AG04450 (cell line): ENCODE measurements at places on chromosomes 5 and 9. TPM values are rescaled to one million over a fixed set of nuclear protein-coding genes. Genes with fewer than 3 reads are reported as not detected.

Gene ALDH7A1
- polyA plus RNA-seq: 82.2 and 97.2 TPM in 2 replicates

DNA sequence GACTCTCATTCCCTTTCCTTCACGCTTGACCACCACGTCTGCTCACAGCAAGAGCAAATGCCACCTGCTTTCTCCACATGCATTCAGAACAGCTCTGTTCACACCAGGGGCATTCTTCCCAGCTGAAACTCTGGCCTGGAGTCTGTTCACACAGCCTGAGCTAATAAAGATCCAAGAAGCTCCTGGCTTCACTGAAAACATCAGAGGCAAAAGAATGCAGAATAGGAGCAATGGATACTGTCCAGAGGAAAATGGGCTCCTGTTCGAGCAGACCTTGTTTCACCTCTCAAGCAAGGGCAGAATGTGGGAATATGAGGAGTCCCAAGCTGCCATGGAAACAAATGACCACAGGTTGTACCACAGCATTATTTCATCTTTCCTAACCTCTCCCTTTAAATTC, 402.7 kb upstream of the TNC start:
- no peak for DNase-seq

GRCh38 chr5:16134204-16134603, 45.4 kb downstream of the MARCHF11 start:
- DNase-seq: no peak

- DNase-seq: no peak
Observed at GRCh38 chr9:69762527-69762926, 2.7 kb upstream of the PTAR1 start.

DNA sequence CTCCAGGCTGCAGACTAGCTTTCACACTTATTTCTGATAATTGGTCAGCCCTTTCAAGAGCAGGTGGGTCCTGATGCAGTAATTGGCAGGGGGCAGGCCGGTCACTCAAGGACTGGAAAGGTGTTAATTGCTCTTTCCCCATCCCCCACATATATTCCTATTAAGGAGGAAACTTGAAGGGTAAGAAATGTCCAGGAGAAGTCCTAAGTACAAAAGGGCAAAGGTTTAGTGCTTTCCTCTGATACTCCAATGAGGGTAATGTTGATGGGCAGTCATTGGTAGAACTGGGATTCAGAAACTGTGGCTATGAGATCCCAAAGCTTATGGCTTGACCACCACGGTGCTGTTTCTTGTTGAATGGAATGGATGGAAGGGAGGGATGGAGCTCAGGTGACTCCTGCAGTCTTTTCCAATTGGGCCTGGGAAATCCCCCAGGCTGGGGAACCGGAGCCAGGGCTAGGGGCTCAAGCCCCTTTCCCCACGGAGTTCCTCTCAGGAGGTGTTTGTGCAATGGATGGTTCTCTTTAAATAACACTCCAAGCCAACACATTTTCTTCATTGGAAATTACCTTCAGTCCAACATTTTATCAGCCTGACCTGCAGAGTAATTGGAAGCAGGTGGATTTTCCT, 103.2 kb upstream of the ALDH1B1 start:
- DNase-seq: no peak

DNA sequence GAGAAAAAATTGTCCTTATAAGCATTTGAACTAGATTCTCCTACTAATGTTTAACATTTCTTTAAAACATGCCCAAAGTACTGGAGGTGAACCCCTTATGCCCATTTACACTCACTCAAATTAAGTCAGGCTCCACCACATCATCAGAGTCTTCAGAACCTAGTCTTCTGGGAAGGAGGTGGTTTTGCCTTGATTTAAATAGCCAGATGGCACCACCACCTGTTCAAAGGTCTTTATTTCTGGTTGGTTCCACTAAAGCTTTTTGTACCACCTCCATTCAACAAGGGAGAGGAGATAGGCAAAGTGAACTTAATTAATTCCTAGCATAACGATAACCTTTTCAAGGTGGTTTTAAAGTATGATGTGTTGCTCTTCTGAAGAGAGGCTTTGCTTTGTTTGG, 189.5 kb downstream of the SLF1 start:
- no peak for DNase-seq

- DNase-seq: no peak
Observed at GRCh38 chr5:135026645-135027265, 7.3 kb downstream of the PITX1 start.
